Muscle of leg (tissue), 16 donors: ENCODE measurements at places on chromosomes 1 and 21.

- no peak for DNase-seq
These were observed 52.9 kb upstream of the ZNF326 start for GRCh38 chr1:89942014-89942413.

DNA sequence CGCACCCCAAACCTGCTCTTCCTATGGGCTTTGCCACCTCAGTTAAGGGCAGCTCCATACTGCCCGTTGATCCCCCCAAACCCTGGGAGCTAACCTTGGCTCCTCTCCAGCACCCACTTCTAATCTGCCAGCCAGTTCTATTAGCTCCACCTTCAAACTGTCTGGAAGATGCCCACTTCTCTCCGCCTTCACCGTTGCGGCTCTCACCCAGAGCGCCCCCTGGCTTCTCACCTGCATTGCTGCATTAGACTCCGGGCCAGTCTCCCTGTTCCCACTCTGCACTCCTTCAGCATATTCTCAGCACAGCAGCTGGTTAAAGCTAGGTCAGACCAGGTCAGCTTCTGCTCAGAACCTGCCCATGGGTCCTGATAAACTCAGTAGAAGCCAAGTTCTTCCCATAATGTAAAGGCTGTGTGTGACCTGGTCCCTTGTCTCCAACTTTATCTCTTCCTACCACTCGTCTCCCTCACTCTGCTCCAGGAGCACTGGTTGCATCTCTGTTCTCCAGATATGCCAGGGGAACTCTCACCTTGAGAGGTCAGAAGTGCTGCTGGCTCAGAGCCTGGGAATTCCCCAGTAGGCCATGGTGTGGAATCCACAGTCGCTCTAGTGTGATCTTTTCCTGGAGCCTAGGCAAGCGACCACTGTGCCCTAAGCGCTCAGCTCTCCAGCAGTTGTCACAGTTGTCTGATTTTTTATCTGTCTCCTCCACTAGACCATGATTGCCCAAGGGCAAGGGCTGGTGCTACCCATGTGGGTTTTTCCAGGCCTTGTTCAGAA, 150.3 kb downstream of the HMGB4 start:
- peak; percentile 2 for DNase-seq

DNA sequence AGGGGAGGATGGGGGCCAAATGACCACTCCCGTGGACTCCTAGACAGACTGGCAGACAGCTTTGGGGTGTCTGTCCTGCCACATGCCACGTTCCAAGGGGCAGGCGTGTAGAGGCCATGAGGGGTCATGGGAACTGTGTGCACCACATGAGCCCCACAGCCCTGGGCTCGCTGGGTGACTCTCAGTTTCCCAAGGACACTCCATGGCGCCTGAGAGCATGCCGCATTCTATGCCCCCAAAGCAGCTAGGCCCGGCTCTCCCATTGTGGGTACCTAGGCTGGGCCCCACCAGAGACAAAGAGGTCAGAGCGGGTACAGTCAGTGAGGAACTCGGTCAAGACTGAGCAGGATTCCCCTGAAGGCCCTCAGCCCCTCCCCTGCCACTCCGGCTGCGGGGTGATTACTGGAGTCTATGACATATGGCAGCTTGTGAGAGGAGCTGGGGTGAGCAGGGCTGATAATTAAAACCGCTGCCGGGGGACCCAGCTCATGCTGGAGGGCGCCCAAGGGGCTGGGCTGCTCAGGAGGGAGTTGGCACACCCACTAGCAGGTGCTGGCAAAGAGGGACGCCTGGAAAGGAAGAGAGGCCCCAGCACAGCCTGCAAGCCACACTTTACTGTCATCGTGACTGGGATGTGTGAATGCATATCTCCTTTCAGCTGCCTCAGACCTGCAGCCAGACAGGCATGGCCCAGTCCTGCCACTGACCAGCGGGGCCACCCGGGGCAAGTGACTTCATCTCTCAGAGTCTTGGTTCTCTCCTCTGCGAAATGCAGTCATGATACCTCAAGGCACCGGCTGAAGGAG, 8.4 kb downstream of the LRP8 start:
- peak; percentile 70 for DNase-seq

GRCh38 chr21:44916965-44917364, 3.7 kb downstream of the ITGB2 start:
- DNase-seq = no peak

DNA sequence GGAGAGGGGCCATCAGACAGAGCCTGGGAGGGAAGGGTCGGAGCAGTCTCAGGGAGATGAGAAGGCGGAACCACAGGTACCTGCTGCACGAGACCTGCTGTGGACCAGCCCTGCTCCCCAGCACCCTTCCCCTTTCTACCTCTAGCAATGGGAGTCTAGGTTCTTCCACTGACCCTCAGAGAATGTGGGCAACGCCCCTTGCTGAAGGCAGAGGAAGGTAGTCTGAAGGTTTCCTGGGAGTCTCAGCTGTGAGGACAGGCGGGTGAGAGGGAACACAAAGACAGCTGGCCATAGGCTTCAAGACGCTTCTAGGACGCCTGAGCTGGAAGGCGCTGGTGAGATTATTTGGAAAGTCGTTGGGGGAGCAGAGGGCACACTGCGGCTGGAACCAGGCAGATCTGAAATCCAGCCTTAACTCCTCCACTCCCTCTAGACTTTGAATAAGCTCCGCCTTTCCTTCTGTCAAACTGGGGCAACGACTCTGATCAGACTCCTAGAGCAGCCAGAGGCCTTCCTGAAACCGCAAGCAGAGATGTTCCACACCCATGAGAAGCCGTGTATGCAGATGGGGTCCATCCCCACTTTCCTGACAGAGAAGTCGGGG, 18.1 kb downstream of the SLC45A3 start:
- DNase-seq = no peak

GRCh38 chr21:39057121-39057520, 126.1 kb downstream of the PSMG1 start:
- DNase-seq = no peak

GRCh38 chr1:89598450-89599331, 34.2 kb upstream of the LRRC8C start:
- DNase-seq = peak; percentile 44

GRCh38 chr1:8384577-8384976, 66.7 kb downstream of the SLC45A1 start:
- DNase-seq = no peak

DNA sequence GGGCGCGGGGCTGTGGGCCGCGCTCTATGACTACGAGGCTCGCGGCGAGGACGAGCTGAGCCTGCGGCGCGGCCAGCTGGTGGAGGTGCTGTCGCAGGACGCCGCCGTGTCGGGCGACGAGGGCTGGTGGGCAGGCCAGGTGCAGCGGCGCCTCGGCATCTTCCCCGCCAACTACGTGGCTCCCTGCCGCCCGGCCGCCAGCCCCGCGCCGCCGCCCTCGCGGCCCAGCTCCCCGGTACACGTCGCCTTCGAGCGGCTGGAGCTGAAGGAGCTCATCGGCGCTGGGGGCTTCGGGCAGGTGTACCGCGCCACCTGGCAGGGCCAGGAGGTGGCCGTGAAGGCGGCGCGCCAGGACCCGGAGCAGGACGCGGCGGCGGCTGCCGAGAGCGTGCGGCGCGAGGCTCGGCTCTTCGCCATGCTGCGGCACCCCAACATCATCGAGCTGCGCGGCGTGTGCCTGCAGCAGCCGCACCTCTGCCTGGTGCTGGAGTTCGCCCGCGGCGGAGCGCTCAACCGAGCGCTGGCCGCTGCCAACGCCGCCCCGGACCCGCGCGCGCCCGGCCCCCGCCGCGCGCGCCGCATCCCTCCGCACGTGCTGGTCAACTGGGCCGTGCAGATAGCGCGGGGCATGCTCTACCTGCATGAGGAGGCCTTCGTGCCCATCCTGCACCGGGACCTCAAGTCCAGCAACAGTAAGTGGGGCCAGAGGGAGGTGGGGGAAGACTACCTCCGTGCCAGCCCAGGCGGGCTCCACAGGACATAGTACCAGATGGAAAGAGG, 808 bp downstream of the MAP3K21 start:
- peak; percentile 11 for DNase-seq

DNA sequence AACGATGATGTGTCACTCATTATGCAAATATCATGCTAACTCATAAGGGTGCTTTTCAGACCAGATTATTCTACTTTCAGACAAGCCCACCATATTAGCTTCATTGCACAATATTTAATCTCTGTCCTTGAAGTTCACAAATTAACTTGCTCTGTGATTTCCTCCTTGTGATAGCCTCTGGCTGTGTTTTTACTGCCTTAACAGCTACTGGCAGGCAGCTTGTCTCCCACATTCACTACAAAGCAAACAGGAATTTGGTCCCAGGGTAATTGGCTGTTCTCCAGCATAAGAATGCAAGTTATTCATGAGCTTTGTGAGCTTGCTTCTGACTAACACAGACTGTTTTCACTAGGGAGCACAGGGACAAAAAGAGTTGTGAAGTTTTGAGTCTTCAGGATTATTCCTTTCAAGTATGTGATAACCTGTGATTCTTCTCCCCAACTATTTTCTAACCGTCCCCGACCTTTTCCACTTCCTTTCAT, 87.9 kb upstream of the HMCN1 start:
- peak; percentile 87 for DNase-seq

DNA sequence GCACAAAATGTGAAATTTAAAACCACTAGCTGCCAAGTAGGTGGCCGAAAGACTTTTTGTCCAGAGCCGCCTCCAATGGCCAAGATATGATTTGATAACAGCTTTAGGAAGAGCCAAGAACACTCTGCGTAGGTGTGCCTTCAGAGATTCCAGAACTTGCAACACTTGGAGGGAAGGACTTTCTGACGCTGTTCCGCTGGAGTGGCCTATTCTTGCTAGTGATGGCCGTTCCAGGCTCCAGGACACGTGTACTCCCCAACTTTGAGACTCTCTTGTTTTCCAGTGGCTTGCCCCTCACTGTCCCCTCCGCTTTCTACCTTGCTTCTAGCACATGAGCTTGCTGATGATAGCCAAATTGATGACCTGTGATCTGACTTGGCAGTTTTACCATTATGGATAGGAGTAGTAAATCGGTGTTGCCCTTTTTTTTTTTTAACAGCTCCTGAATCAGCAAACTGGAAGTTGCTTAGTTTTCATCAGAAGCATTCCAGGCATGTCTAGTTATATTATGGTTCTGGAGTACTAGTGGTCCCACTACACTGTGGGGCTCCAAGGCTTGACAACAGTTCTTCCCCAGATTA, 1.0 kb downstream of the PRDX6 start:
- DNase-seq = peak; percentile 87

GRCh38 chr1:117648015-117648414, 42.2 kb downstream of the TENT5C start:
- no peak for DNase-seq

GRCh38 chr1:25194572-25195020, 37.7 kb downstream of the SYF2 start:
- no peak for DNase-seq

DNA sequence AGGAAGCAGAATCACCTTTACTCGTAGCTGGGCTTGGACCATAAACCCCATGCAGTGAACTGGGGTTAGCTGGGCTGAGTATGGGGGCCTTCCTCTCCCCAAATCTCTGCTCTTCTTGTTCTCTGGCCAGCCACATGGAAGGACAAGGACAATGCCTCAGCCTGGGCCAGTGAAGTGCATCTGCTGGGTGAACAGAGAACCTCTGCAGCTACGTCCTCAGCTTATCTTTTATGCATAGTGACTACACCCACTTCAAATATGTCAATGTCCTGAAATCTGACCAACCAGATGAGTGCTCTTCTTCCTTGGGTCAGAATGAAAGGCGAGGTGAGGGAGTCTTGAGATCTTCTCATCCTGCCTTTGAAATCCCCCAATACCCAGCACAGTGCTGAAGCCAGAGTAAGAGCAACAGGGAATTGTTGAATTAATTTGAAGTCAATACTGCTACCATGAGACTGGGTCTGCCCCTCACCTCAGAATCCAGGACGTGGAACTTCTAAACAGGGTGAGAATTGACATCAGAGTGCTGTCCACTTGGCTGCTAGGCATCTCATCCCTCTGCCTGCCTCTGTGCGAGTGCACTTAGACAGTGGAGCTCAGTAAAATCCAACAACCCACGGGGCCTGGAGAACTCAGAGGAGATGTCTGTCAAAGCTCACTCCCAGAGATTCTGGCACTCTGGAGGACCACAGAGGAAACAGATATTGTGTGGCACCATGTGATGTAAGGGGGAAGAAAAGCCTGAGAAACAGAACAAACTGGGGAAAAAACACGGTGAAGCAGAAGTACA, 99.0 kb downstream of the IER5 start:
- no peak for DNase-seq

- no peak for DNase-seq
These were observed 34.8 kb upstream of the HOOK1 start for GRCh38 chr1:59779949-59780348.

- DNase-seq = peak; percentile 86
These were observed 90.1 kb downstream of the PGBD5 start for GRCh38 chr1:230335861-230336522.

- peak; percentile 59 for DNase-seq
These were observed 152.8 kb downstream of the PPP1R12B start for GRCh38 chr1:202501281-202501680.

GRCh38 chr1:181326348-181326747, 157.0 kb upstream of the CACNA1E start:
- no peak for DNase-seq

DNA sequence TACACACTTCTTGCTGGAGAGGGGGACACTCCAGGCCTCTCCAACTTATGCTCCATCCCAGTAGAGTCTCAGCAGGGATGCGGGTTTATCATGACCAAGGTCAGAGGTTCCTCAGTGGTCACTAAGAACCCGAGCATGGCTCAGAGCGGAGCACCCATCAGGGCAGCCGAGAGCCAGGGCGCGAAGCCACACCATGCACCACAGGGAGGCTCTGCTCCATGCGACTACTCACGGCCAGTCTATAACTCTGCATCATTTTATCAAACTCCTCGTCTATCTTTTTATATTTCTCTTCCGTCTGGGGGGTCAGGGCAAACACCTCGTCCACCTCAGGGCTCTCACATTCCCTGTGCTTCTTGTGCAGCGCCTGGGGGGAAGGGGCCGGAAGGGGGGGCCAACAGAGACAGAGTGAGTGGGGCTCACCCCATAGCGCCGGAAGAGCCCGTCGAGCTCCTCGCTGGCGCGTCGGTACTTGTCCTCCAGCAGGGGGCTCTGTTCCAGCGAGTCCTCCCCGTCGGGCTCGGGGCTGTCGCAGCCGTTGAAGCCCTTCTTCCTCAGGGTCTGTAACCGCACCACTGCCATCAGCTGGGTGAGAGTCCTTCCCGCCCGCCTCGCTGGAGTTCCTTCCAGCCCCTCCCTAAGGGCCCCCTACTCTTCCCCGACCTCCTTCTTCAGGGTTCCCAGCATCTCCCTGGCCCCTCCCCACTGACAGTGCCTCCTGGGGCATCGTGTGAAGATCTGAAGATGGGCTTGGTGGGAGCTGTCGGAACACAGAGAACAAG, 20.0 kb downstream of the MEF2D start:
- DNase-seq = peak; percentile 65

DNA sequence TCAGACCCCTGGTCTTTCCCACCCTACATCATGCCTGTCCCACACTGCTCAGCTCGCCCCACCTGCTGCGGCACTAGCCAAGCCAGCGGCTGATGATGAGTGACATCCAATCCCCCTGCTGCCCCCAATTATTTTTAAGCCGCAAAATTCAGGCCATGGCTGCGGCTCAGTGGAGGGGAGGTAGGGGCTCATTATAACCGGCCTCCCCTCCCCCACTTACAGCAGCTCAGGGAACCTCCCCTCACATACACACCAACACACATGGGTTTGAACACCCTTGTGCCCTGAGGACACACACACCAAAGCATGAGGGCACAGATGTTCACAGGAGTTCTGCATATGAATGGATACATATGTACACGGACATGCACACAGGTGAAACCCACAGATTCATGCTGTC, 5.3 kb downstream of the ADGRB2 start:
- DNase-seq = no peak

GRCh38 chr1:201365251-201365650, 12.2 kb downstream of the TNNT2 start:
- no peak for DNase-seq
